ENCODE measurements at places on chromosomes 4 and X. TPM values are rescaled to one million over a fixed set of nuclear protein-coding genes. Genes with fewer than 3 reads are reported as not detected.

The CYTL1 gene
- not detected for total RNA-seq

The EDA2R gene
- total RNA-seq, result 0.21 TPM

The ADGRG2 gene
- total RNA-seq, result not detected

The CCDC158 gene
- total RNA-seq, result 0.17 TPM

The SAGE1 gene
- total RNA-seq, result not detected

The CTAG1A gene
- total RNA-seq, result not detected

The ITM2A gene
- total RNA-seq, result 18.0 TPM

The GPR173 gene
- total RNA-seq, result 0.34 TPM

The SMR3B gene
- not detected for total RNA-seq

The DDIT4L gene
- total RNA-seq, result 264 TPM

The HNRNPH2 gene
- total RNA-seq, result 101 TPM

The CCDC149 gene
- 7.8 TPM for total RNA-seq

The TMPRSS11F gene
- not detected for total RNA-seq

The RHOXF2B gene
- total RNA-seq, result not detected

The IGSF1 gene
- 0.54 TPM for total RNA-seq

The MAGEB1 gene
- total RNA-seq, result not detected

The CXorf38 gene
- 3.9 TPM for total RNA-seq

The CYBB gene
- 11.3 TPM for total RNA-seq

The CENPVL2 gene
- not detected for total RNA-seq

The RIBC1 gene
- total RNA-seq, result 0.14 TPM

The BRCC3 gene
- 14.5 TPM for total RNA-seq

The FAM47E gene
- total RNA-seq, result 4.0 TPM

The GYG2 gene
- not detected for total RNA-seq

The CHIC1 gene
- total RNA-seq, result 6.6 TPM

The PPARGC1A gene
- 89.3 TPM for total RNA-seq

The TEX13B gene
- total RNA-seq, result not detected

The SLC16A2 gene
- 1.7 TPM for total RNA-seq

The TCEAL7 gene
- 0.78 TPM for total RNA-seq

The EDA gene
- total RNA-seq, result 0.92 TPM

The GABRQ gene
- total RNA-seq, result not detected

The HMX1 gene
- not detected for total RNA-seq

The MAML3 gene
- 1.0 TPM for total RNA-seq

The QRFPR gene
- total RNA-seq, result 0.45 TPM

The PITX2 gene
- total RNA-seq, result 49.2 TPM

The FOXP3 gene
- total RNA-seq, result not detected

The EFHC2 gene
- total RNA-seq, result not detected

The NXF2 gene
- not detected for total RNA-seq

The EMCN gene
- 16.8 TPM for total RNA-seq

The ACTRT1 gene
- not detected for total RNA-seq

The LIAS gene
- total RNA-seq, result 16.2 TPM

The HSFX4 gene
- total RNA-seq, result not detected

The CYLC1 gene
- total RNA-seq, result not detected

The MTNR1A gene
- not detected for total RNA-seq

The STARD8 gene
- total RNA-seq, result 15.8 TPM

The CT47B1 gene
- total RNA-seq, result not detected

The AWAT2 gene
- total RNA-seq, result not detected

The BDH2 gene
- 16.5 TPM for total RNA-seq

The FGF13 gene
- 33.1 TPM for total RNA-seq

The GPC4 gene
- total RNA-seq, result 12.3 TPM

The RNF212 gene
- 1.5 TPM for total RNA-seq

The ALAS2 gene
- 8.1 TPM for total RNA-seq

The MTMR8 gene
- total RNA-seq, result 0.71 TPM

All from psoas muscle (tissue), 8 donors.